ENCODE measurements at places on chromosomes 2 and 18.
A peak's percentile ranks its signal among the peaks of the same experiment; 100 is the strongest.

- no peak for DNase-seq
Measured at GRCh38 chr2:31581124-31581795, 522 bp upstream of the SRD5A2 start.

- no peak for DNase-seq
Measured at GRCh38 chr18:75314117-75314516, 103.5 kb downstream of the TSHZ1 start.

DNA sequence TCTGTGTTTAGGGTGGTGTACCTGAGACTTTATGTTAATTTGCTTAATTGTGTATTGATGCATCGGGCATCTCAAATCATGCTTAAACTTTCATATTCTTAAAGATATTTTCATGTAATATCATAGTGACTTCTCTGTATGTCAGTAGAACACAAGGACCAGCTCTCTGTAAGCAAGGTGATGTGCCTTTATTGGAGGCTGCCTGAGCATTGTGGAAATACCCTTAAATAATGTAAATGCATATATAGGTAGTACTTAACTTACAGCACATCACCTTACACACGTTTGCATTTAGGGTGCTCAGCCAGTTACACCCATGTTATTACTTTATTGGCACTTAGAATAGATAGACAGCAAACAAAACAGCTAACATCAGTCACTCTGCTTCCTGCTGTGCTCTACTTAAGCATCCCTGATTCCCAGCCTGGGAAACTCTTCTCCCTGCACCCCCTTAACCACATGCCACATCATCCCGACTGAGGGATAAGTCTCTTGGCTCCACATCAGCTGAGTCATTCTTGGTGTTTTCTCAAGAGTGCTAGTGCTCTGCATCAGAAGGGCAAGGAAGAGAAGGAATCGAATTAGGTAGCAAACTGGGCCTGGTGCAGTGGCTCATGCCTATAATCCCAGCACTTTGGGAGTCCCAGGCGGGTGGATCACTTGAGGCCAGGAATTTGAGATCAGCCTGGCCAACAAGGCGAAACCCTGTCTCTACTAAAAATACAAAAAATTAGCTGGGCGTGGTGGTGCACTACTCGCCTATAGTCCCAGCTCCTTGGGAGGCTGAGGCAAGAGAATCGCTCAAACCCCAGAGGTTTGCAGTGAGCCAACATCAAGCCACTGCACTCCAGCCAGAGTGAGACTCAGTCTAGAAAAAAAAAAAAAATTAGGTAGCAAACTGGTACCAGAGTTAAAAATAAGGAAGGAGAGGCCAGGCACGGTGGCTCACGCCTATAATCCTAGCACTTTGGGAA, 108.7 kb downstream of the MAP3K20 start:
- no peak for DNase-seq

DNA sequence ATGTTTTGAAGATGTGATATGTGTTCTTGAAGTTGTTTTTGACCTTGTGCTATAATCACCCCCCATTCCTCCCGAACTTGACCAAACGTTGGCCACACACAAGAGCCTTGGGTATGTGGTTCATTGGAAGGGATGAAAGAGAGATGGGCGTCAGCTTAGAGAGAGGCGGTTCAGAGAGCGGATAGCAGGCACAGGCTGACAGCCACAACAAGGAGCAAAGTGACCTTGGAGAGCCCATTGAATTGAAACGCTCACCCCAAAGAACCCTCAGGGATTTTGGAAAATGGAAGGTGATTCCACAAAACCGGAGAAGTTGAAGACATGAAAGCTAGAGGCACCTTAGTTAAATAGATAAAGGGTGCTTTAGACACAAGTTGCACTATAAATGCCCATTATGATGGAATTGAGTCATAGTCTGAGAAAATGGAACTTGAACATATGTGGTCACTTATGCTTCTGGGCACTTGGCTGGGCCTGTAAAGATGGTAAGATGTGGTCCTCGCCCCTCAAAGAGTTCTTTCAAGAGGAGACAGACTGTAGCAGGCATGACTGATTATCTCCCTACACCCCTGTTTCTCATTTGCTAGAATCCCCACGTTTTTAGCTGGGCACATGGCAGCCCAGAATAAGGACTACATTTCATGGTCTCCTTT, 188.5 kb upstream of the HAAO start:
- no peak for DNase-seq

GRCh38 chr2:1640301-1641135, 103.8 kb downstream of the PXDN start:
- DNase-seq: no peak

DNA sequence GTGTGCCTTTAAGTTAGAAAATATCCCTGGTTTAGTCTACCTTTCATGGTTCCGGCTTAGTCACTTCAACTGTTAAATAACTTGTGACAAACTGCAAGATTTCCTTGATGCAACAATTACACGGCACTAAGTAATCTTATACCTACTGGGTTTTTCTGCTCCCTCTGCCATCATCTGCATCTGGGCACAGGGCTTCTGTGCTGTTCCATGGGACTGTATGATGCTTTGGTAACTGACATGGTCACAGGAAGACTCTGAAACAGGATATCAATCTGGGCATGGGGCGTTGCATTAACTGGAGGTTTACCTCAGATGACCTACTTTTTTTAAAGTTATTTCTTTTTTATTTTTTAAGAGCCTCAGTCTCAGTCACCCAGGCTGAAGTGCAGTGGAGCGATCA, 365.4 kb downstream of the SS18 start:
- DNase-seq: no peak

- DNase-seq: no peak
Measured at GRCh38 chr18:24071779-24072178, 57.2 kb downstream of the TTC39C start.

DNA sequence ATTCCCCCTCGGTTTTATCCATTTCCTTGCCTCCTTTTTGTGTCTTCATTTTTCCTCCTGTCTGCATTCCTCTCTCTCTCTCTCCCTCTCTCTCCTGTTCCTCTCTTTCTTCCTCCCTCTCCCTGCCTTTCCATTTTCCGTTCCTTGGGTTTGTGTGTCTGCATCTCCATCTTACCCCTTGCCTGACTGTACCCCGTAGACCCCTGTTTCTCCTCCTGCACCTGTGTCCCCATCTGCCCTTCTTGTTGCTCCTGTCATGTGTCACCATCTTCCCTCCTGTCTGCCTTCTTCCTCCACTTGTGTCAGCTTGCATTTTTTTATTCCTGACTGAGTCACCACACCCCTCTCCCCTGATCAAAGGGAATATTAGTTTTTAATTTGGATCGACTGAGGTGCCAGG, 1.8 kb downstream of the CDK5R2 start:
- DNase-seq: no peak

DNA sequence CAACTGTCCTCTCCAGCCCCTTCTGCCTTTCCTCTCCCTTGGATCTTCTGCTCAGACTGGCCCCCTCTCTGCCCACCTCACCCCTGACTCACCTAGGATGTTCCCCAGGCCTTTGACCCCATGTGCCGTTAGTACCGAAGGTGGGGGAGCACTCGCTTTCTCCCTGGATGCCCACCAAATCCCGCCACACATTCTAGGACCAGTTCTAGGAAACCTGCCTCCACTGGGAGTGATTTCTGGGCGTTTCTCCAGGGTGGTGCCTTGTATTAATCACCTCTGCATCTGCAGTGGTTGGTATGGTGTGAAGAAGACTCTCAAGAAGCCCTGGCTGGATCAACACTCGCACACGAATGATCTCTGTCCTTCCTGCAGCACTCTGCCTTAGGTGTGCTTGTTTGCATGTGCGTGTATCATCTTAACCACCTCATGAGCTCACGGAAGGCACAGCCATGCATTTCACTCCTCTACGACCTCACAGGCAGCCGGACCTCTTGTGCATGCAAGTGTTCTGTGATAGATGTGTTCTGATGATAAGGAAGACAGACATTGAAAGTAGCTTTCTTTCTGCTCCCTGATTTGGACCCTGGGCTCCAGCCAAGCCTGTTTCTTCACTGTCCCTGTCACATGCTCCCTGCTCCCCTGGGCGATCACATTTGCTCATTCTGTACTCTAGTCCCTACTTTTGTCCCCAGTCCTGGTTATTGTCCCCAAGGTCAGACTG, 69.4 kb downstream of the LIPG start:
- DNase-seq: no peak

GRCh38 chr2:42858140-42859005, 66.0 kb upstream of the HAAO start:
- DNase-seq: no peak

GRCh38 chr2:120785228-120785966, 49.7 kb downstream of the GLI2 start:
- no peak for DNase-seq

DNA sequence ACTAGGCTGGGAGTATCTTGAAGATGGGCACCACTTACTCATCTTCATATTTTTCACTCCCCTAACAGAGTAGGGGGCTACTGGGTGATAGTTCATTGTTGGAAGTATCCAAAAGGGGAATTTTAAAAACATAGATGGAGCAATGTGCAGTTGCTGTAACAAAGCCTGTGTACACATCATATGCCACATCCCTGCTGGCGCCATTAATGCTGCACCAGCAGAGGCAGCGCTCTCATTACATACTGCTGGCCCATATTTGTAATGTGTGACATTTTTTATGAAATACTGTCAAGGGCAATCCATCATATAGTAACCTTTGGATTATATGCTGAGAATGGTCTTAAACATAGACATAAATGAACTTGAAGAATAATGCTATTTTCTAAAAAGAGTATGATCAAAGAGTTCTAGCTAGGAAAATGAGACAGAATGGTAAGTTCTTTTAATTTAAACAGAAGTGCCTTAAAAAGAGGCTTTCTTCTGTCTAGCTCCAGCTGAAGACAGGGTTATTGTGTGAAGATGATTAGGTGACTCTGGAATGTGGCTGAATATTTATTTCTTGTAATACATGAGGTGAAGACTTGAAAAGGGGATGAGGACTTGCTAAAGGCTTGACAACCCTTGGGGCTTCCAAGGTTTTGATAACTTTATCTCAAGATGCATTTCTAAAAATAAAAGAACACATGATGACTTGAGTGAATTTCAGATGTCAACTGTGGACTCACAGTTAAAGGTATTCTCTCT, 2.4 kb upstream of the TMEM178A start:
- DNase-seq: no peak

GRCh38 chr18:48806551-48807261, 144.1 kb downstream of the SMAD7 start:
- DNase-seq: no peak

GRCh38 chr2:178331474-178332432, 119.2 kb downstream of the PRKRA start:
- DNase-seq: no peak

DNA sequence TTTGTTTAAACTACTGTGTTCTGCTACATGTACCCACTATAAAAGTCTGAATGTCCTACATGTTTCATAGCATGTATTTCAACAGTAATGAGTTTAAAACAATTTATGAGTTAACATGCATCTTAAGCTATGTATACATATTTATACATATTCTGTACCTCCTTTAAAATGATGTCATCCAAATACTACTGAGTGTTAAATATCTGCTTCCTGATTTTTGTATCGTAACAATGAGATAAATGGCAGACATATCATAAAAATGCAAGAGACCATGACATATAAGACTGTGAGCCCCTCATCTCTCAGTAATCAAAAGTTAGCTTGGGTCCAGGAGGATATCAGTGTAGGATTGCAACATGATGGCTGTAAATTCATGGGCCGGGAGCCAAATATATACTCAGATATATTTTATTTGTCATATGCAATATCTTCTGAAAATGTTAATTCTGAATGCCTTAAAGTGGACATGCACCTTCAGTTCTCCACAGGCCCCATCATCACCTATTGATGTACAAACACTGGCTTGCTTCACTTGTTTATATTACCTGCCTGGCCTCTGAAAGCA, 3.6 kb downstream of the COL5A2 start:
- DNase-seq: no peak

- DNase-seq: peak; percentile 2
Measured at GRCh38 chr2:202965810-202966460, 48.7 kb upstream of the NBEAL1 start.

DNA sequence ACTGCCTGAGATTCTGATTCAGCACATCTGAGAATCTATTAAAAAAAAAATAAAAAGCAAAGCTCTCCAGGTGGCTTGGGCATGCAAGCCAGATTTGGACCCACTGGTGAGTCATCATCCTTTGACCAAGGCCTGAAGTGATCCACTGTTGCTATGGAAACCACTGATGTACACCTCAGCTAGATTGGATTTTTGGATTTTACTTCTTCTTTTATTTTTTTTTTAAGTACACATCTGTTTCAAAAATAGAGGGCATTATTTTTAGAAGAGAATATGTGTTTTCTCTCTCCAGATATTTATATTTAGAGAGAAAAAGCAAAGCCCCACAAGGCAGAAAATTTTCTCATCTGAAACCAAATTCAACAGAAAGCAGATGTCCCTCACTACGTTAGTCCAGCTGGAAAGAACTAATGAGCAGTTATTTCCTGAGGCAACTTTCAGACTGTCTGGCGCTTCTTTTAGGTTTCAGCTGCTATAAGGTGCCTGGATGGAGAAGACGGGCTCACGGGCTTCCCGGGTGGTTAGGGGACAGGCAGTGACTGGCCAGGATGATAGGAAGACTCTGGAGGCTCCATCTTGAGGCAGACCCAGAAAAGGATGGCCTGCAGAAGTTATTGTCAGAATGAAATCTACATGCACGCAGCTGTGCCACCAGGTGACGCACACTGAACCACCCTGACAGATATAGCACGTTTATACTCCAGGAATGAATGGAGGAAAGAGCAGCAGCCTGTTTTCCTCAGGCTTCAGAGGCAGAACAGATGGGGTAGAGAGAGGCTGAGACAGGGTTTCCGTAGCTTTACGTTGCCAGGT, 50.5 kb downstream of the MRPL35 start:
- no peak for DNase-seq
